ENCODE measurements at places on chromosomes 1 and 21.

- no peak for DNase-seq
Observed at GRCh38 chr1:48082271-48082962, 85.2 kb upstream of the TRABD2B start.

DNA sequence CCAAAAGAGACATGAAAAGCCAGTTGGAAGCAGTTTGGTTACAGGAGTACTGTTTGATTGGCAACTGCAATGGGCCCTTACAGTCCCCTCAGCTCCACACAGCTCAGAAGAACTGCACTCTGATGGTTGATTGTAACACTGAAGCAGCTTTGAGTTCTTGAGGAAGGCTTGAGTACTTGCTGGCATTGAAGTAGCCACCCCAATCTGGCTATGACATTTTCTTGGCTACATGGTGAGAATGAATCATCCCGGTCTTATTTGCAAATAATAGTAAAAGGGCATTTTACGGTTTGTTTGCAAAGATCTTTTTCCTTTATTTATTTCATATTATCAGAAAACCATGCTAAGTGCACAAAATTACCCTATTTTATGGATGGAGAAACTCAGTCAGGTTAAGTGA lies 159.7 kb upstream of the BEND5 start:
- no peak for DNase-seq

DNA sequence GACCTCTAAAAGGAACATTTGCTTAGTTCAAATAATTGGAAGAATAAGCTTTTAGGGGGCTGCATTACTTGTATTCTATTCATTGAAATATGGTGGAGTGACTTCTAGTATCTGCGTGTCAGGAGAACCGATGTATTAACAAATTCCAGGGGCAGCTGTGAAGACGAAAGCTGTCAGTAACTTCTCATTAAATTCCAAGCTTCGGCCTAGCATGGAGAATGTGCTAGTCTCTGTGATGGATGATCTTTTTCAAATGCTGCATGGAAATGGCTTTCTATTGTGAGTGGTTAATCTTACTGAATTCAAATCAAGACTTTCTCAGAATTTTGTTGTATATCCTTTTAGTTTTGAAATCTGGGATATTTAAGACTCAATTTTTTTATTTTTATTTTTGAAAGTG lies 429.9 kb downstream of the ADGRL2 start:
- DNase-seq: no peak

- DNase-seq: no peak
Observed at GRCh38 chr1:168427051-168427450, 116.7 kb downstream of the XCL2 start.

DNA sequence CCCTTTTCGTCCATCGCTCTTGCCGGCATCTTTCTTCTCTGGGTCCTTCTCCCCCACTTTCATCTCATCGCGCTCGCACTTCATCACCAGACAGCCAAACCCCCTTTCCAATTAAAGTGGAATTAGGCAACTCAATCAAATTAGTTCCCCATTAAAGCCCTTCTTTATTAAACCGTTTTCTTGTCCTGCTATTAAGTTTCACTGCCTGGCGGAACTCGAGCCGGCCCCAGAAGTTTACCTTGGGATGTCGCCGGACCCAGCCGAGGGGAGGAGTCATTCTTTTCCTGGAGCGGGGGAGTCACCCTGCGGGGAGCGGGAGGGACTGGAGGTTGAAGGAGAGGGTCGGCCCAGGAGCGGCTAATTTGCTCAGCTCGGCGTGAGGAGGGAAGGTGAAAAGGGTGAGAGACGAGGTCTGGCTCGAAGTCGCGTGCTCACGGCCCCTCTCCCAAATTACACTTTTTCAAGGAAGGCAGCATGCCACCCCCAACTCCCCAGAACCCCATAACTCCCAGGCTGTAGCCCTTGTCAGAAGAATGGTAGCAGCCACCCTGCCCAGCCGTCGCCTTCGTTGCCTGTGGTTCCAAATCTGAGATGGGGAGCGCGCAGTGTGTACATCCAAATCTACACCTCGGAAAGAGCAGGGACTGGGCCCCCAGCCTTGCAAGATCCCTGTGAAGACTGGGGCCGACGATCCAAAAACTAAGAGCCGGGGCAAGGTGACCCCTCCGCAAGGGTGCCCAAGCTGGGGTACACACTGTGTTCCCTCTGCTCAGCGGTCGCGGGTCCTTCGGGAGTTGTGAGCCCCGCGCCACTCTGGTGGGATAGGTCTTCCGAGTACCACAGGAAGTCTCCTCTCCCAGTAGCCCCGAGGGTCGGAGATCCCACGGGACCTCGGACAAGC lies 6.4 kb downstream of the DMRTA2 start:
- DNase-seq: no peak

DNA sequence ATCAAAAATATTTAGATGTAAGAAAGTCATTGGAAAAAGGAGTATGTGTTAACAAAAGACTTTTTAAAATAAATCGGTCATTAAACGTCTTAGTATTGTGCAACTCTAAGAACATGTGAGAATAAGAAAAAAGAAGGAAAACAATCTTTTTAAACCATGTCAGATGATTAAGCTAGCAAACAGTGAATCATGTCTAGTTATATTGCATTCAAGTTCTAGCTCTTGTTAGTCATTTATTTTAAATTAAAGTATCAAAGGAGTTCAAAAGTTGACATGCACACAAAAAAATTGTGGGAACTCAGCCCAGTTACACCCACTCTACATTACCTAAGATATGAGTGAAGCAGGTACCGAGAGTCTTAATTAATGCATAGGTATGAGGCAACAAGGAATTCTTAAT lies 9.8 kb downstream of the FRRS1 start:
- peak; percentile 81 for DNase-seq

DNA sequence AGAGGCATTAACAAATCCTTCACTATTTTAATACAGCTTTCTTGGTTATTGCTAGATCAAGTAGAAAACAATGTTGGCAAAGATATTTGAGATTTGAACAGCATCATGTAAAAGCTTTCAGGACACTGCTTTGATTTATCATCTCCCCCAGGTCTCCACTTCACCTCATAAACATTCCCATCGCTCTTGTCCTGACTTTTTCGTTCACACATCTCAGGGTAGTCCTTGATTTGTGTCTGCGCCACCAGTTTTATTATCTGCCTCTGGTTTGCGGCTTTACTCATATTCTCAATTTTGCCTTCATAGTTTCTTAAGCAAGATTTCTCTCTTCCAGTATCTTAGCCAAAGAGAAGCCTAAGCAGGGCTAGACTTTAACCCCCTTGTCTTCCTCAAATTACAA lies 63.5 kb upstream of the ROR1 start:
- DNase-seq: no peak

- no peak for DNase-seq
Observed at GRCh38 chr1:107450899-107451664, 310.2 kb downstream of the NTNG1 start.

- DNase-seq: peak; percentile 79
Observed at GRCh38 chr1:37932759-37933158, 14.1 kb downstream of the INPP5B start.

- peak; percentile 38 for DNase-seq
Observed at GRCh38 chr1:231778009-231778719, 151.6 kb downstream of the DISC1 start.

GRCh38 chr1:87867626-87868025 lies 538.9 kb downstream of the LMO4 start:
- DNase-seq: peak; percentile 6

- DNase-seq: no peak
Observed at GRCh38 chr1:203638103-203638475, 11.5 kb downstream of the ATP2B4 start.

- DNase-seq: no peak
Observed at GRCh38 chr1:155006601-155007101, 4.0 kb downstream of the ZBTB7B start.

DNA sequence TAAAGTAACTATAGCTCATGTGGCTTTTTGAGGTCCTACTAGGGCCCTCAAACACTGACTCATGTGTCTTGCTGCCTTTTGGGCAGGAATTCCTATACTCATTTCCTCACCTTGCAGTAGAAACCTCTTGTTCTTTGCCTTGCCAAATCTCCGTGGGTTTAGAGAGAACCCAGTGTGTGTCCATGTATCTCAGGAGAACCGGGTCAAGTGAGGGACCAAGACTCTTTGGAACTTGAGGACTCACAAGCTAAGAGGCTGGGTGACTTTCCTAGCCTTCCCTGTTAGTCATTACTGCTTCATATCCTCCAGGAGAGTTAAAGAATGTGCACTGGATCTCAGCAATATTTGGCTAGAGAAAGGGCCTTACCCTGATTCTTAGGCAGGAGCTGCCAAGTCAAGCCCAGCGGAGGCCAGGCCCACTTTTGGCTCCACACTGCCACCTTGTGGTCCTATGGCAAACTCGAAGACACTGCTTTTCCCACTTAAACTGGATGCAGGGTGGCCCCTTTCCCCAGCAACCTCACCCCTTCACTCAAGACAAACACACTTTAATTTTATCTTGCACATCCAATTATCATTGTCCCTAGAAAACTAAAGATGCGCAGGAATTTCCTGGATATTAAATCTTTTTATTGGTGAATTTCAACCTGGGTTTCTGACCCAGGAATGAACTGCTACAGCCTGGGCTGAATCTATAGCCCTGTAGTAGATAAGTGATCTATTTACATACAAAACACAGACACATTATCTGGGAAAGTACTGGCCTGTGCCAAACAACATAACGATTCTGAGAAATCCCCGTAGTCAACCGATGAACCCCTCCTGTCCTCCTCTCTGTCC lies 10.6 kb downstream of the AVPR1B start:
- DNase-seq: peak; percentile 62

GRCh38 chr1:200889571-200889970 lies 5.1 kb upstream of the INAVA start:
- DNase-seq: no peak

DNA sequence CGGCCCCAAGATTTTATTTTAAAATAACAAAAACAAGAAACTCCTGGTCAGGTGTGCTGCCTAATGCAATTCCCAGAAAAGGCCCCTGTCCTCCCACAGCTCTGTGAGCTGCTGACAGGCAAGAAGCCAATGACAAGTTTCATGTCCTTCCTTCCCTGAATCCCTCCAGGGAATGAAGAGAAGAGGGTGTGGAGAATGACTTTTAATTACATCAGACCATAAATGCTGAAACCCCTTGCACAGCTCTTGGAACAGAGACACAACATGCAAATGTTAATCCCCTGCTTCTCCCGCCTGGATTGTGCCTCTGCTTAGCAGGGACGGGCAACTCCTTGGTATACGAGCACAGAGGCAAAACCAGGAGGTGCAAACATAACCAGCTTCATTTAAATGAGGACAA lies 228.1 kb upstream of the CAMK1G start:
- DNase-seq: no peak

DNA sequence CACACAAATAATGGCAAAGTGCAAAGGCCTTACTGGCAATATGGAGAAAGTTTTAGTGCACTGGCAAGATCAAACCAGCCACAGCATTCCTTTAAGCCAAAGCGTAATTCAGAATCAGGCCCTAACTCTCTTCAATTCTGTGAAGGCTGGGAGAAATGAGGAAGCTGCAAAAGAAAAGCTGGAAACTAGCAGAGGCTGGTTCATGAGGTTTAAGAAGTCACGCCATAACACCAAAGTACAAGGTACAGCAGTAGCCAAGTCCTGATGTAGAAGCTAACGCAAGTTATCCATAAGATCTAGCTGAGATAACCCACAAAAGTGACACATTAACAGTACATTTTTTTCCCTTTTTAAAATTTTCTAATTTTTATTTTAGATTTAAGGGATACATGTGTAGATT lies 57.1 kb downstream of the SLC27A3 start:
- no peak for DNase-seq

DNA sequence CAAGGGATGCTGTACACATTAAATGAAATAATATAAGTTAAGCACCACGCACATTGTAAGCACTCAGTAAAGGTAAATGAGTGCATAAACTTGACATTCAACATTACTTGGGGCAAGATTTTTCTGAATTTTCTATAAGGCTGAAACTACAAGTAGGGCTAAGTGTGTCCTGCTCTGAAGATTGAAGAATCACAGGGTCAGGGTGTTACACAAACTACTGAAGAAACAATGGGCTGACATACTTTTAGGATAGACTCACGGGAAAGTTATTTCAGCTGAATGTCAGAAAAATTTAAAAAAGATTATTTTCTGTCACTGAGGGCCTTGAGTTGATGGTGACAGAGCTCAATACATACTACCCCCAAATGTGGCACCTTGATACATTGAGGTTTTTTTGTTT lies 644.2 kb upstream of the PLXNA2 start:
- no peak for DNase-seq

- no peak for DNase-seq
Observed at GRCh38 chr1:36874271-36875060, 159.8 kb downstream of the GRIK3 start.

DNA sequence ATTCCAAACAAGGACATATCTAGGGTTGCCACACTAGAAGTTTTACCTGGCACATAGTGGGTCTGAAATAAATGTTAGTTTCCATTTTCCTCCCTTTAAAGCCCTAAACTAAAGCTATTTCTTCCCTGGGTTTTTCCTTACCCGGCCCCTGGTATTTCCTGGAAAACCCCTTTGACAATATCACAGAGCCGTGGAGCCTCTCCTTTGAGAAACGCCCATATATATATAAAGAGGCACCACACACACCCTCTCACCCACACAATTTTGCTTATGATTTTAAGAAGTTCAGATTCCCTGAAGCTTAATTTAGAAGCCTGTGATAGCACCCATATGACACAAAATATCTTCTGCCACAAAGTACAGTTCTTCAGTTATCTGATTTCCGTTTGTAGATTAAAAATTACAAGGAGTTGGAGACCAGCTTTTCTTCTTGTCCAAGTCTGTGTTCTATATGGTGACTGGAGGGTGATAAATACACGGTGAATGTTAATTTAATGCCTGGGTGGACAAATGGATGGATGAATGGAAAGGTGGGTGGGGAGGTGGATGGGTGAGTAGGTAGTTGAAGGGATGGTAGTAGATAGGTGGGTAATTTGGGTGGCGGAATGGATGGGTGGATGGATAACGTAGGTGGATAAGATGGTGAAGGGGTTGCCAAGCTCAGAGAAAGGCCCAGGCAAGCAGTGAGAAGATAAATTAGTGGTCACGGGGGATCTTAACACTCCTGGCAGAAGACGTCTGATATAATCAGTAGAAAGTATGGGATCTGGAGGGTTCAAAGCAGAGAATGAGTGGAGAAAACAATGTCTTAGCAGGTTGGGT lies 154.4 kb upstream of the FGGY start:
- no peak for DNase-seq

Measured in iris pigment epithelial cell (primary cell).